ENCODE measurements at places on chromosomes 13 and 19. TPM values are rescaled to one million over a fixed set of nuclear protein-coding genes. Genes with fewer than 3 reads are reported as not detected.

KL gene
- 2.8 TPM for total RNA-seq

NALCN gene
- total RNA-seq, result 1.9 TPM

SERP2 gene
- 4.5 TPM for total RNA-seq

TUBA3C gene
- total RNA-seq, result not detected

CRTC1 gene
- total RNA-seq, result 13.8 TPM

RNF113B gene
- not detected for total RNA-seq

UPF3A gene
- 42.6 TPM for total RNA-seq

PTOV1 gene
- total RNA-seq, result 96.0 TPM

C19orf33 gene
- 63.2 TPM for total RNA-seq

GPR183 gene
- total RNA-seq, result 7.4 TPM

PRSS57 gene
- not detected for total RNA-seq

ZGLP1 gene
- 7.8 TPM for total RNA-seq

PVR gene
- total RNA-seq, result 67.9 TPM

TMC4 gene
- 74.0 TPM for total RNA-seq

ELSPBP1 gene
- not detected for total RNA-seq

LHB gene
- total RNA-seq, result not detected

LHFPL6 gene
- 50.5 TPM for total RNA-seq

NECTIN2 gene
- total RNA-seq, result 145 TPM

FAAP24 gene
- total RNA-seq, result 4.8 TPM

SIGLEC12 gene
- 1.3 TPM for total RNA-seq

B3GLCT gene
- total RNA-seq, result 6.9 TPM

AP2A1 gene
- 87.6 TPM for total RNA-seq

KLK12 gene
- total RNA-seq, result not detected

COQ8B gene
- 48.1 TPM for total RNA-seq

ZNF582 gene
- total RNA-seq, result 2.9 TPM

FRY gene
- total RNA-seq, result 49.2 TPM

DPF1 gene
- 0.39 TPM for total RNA-seq

DYRK1B gene
- total RNA-seq, result 25.0 TPM

NCAN gene
- not detected for total RNA-seq

NAPSA gene
- total RNA-seq, result 1,284 TPM

ATP8B3 gene
- total RNA-seq, result 2.5 TPM

C1QTNF9B gene
- total RNA-seq, result not detected

LILRB2 gene
- total RNA-seq, result 54.9 TPM

FUT3 gene
- 25.2 TPM for total RNA-seq

GRIN2D gene
- total RNA-seq, result 0.94 TPM

NPAS1 gene
- total RNA-seq, result 0.50 TPM

KLK4 gene
- not detected for total RNA-seq

BEST2 gene
- not detected for total RNA-seq
